ENCODE measurements at places on chromosomes 3 and 15.
A peak's percentile ranks its signal among the peaks of the same experiment; 100 is the strongest.

GRCh38 chr3:44510000-44510368 lies 32.5 kb upstream of the ZNF445 start:
- DNase-seq: no peak

- DNase-seq: no peak
These were observed 18.0 kb upstream of the TSC22D2 start for GRCh38 chr3:150390087-150390486.

DNA sequence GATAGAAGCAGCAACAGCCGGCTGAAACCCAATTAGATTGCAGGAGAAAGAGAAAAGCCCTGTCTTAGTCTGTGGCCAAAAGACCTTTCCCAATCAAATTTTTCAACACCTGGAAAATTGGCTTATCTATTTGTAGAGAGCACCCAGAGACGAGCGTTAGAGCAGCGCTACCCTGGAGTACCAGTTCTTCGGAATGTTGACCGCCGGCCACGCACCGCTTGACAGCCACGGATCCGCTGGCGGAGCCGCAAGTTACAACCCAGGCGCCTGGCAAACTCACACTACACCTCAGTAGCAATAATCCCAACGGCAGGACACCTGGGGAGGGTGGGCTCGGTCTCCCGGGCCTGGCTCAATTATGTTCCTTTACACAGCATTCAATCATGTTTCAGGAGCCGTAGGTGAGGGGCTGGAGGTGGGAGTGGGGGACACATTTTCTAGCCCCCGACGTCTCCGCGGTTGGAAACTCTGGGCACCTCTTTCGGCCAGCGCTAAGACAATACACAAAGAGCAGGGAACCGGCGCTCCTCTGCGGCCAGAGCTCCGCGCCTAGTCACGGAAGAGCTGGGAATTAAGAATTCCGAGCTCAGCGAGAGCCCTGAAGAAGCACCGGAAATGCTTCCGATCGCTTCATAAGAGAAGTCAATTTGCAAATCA lies 1.2 kb downstream of the MB21D2 start:
- DNase-seq: peak; percentile 53

DNA sequence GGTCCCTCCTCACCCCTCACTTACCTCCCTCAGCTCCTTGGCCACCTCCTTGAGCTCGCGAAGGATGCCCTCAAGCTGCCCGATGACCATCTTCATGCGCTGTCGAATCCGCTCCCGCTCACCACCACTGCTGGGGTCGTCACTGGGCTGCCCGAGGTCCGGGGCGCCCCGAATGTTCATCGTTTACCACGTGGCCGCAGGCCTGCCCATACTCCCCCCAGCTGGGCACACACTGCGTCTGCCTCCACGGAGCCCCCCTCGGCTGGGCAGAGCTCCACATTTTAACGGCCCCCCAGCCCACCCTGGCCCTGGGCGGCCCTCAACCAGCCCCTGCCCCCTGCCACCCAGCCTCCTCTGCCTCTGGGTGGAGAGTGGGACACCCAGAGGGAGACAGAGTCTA lies 2.2 kb downstream of the INSYN1 start:
- DNase-seq: no peak

DNA sequence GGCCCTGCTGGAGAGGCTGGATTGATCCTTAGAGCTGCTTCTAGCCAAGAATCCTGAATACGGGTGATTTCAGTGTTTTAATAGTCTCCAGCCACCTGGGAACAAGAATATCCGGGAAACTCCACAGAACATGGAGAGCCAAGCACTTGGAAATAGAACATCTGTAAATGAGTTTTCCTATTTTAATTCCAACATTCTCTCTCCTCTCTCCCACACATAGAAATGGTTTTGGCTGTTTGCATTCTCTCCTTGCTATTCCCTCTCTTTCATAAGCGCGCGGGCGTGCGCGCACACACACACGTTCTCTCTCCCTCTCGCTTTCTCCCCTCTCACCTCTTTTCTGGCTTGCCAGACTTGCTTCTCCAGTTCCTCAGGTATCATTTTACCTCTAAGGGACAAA lies 50.6 kb downstream of the GADL1 start:
- no peak for DNase-seq

DNA sequence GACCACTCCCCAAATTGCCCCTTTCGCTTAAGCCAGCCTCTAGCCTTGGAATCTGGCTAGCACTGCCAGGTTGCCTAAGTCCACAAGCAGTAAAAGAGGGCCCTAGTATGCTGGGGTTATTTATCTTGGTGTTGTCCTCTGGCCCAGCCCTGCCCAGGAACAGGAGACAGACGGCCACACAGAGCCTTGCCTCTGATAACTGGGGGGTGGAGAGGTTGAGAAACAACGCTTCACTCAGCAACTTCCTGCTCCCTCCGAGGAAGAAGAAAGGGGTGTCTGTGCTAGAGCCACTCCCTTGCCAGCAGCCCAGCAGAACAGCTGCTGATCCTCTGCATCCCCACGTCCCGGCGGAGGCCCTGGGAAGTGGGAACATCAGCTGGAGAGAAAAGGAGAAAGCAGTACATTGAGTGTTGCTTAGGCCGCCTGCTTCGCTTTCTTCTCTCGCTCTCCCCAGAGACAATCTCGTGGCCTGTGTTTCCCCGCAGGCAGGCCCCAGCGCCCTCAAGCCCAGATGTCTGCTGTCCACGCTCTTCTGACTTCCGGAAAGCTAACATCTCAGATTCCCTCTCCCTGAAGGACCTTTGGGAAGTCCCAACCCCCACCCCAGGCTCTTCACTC lies 22.6 kb upstream of the C3orf70 start:
- DNase-seq: peak; percentile 70

DNA sequence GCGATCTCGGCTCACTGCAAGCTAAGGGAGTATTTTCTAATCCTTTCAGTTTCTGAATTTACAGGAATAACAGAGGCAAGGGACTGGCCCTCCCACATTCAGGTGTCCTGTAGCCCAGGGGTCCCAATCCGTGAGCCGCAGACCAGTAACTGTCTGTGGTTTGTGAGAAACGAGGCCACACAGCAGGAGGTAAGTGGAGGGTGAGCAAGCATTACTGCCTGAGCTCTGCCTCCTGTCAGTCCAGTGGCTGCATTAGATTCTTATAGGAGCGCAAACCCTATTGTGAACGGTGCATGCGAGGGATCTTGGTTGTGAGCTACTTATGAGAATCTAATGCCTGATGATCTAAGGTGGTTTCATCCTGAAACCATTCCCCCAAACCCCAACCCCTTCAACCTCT lies 5.0 kb upstream of the IL17RC start:
- no peak for DNase-seq

- DNase-seq: no peak
These were observed 547.2 kb upstream of the TGFBR2 start for GRCh38 chr3:30059240-30059639.

DNA sequence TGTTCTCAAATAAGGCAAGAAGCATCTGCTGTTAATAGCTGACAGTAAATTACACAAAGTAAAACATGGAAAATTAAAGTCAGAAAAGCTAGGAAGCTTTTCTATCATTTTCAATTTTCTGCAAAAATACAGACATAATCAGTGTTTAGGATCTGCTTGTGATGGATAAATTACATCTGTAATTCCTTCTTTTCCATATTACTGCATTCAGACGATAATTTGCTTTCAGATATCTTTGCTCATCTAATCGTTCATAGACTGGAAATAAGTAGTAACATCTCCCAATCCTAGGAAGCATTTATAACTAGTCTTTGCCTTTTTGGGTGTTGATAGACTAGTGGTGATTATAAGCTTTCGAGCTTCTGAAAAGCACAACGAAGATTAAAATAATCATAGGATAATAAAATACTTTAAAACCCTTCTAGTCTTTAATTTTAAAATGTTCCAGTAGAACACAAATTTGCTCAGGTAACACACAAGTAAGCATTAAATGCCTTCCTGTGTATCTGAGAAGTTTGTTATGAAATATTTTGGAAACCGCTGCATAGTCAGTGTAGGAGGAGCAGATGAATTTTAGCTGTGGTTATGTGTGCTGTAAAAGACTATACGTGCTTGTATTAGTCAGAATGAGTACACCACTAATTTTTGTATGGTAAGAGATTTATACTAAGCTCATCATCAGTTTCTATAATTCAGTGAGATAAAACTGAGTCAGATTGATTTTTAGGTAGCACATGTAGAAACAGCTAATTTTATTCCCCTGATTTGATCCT lies 41.0 kb downstream of the MBNL1 start:
- no peak for DNase-seq

- DNase-seq: no peak
These were observed 2.6 kb downstream of the LTF start for GRCh38 chr3:46462111-46462510.

DNA sequence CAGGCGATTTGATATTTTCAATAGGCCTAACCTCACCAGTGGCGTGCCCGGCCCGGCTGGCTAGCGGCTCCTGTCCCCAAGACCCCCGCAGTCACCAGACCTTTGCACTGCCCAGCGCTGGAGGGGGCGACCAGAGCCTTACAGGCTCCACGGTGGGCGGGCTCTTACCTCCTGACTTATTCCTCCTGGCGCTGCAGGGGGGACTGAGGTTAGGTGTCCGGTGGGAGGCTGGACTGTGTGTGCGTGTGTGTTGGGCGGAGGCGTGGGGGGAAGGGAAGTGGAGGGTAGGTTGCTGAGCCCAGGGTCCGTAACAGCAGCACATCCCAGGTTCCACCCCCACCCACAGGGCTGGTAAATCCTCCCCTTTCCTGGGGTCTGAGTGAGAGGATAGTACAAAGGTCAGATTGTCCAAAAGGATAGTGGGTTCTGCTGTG lies 27.5 kb upstream of the THRB start:
- no peak for DNase-seq

- DNase-seq: no peak
These were observed 466.3 kb downstream of the NAALADL2 start for GRCh38 chr3:175325440-175325839.

- DNase-seq: no peak
These were observed 44.0 kb downstream of the TM2D3 start for GRCh38 chr15:101608201-101608600.

- no peak for DNase-seq
These were observed 42.2 kb upstream of the GNB5 start for GRCh38 chr15:52233405-52233804.

DNA sequence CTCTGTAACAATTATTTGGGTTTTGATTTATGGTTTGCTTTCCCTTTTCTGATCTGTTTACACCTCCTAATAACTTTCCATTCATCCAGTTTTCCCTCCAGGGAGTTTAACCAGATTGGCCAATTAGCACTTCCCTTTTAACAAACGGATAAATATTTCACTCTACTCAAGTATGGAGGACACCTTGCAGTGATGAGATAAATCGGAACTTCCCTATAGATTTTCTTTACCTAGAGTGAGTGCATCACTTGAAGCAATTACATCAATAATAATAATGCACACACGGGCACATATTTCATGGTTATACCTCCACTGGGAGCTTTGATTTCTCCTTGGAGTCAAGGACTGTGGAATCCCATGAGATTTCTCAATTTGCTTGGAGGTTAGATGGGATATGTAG lies 239.1 kb upstream of the CFAP20DC start:
- no peak for DNase-seq

- DNase-seq: no peak
These were observed 4.4 kb upstream of the ATOSA start for GRCh38 chr15:52683580-52683979.

DNA sequence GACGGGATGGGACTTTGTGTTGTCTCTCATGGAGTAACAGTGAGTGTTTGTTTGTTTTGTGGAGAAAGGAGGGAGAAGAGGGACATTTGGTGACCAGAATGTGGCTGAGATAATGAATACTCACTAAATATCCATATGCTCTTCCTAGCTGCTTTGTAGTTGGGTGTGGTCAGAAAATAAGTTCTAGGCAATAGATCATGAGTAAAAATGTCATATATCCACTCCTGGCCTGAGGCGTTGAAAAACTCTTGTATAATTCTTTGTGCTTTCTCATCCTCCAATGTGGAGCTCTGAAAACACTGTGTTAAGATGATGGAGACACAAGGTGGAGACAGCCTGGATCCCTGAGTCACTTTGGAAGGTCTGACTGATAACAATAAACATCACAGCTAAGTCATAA lies 28.0 kb upstream of the IL16 start:
- DNase-seq: no peak

GRCh38 chr3:132570016-132570415 lies 27.1 kb upstream of the ACKR4 start:
- no peak for DNase-seq

DNA sequence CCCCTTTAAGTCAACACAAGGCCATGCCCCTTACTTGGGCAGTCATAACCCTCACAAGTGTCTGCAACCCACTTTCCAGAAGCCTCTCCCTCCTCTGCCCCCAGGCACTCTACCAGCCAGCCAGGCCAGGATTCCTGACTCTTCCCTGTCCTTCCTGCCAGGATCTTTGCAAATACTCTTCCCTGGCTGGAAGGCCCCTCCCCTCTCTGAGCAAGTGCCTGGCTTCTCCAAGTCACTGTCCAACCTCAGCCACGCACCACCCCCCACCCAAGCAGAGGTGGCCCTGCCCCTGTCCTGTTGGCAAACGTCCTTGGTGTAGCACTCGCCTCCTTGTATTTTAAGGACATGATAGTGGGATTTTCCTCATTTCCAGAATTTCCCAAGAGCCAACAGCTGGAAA lies 54.7 kb upstream of the USP3 start:
- DNase-seq: no peak

DNA sequence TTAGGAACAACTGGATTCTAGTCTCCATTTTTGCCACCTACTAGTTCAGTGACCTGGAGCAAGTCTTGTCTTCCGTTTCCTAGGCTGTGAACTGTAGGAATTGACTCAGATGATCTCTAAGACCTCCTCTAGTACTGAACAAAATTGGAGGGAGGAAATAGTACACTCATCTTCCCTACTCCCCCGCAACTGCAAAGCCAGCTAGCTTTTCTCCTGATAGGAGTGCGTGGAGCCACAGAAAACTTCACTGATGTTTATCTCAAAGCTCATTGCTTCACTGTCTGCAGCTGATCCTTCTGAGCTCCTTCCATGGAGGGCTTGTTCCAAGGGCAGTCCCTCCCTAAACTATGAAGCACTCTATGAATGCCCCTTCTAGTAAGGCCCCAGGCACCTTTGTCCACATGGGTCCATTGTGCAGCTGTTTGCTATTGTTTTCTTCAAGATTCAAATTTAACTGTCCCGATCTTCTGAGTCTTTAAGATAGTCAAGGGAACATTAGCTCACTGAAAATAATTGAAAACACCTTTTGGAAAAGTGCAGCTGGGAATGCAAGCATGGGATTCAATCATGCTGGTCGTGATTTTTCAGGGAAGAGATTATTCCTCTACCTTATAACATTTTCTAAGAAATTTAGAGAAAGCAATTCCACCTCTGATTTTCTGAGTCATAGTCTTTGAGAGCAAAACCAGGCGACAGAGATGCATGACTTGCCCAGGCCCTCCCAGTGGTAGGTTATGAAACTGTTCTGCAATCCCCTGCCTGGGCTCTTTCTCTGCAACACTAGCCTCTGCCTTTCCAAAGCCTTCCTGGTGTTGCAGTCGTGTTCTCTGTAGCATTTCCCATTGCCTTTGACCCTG lies 24.3 kb downstream of the FILIP1L start:
- no peak for DNase-seq

- peak; percentile 75 for DNase-seq
These were observed 187.6 kb downstream of the NLGN1 start for GRCh38 chr3:173584838-173585831.

- DNase-seq: no peak
These were observed 1.4 kb downstream of the ATP11B start for GRCh38 chr3:182794455-182795388.
